Right forelimb (tissue), 1 donor: ENCODE measurements at places on chromosomes 11 and 22.

GRCh38 chr11:20458905-20459632, 71.6 kb downstream of the PRMT3 start:
- no peak for DNase-seq

DNA sequence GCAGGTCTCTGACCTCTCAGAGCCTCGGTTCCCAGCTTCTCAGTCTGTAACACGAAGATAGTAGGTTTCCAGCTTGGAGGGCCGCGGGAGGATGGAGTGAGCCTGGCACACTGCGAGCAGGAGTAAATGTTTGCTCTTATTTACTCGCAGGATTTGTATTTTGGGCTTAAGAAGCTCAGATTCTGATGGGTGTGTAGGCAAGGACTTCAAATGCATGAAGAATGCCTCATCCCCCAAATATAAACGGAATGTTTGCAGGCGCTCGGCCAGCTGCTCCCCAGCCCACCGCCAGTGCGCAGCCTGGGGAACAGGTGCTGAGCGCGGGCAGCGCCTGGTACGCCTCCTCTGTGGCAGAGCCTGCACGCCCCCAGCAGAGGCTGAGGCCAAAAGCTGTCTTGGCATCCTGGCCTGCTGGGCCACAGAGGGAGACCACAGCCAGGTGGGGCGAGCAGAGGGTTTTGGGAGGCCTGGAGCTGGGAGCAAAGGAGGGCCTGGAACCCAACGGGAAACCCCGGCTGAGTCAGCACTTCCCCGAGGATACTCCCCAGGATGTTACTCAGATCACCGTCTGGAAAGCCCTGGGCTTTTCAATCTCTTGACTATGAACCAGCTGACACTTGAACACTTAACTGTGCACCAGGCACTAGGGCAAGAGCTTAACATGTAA, 9.4 kb downstream of the EHD1 start:
- peak; percentile 66 for DNase-seq

DNA sequence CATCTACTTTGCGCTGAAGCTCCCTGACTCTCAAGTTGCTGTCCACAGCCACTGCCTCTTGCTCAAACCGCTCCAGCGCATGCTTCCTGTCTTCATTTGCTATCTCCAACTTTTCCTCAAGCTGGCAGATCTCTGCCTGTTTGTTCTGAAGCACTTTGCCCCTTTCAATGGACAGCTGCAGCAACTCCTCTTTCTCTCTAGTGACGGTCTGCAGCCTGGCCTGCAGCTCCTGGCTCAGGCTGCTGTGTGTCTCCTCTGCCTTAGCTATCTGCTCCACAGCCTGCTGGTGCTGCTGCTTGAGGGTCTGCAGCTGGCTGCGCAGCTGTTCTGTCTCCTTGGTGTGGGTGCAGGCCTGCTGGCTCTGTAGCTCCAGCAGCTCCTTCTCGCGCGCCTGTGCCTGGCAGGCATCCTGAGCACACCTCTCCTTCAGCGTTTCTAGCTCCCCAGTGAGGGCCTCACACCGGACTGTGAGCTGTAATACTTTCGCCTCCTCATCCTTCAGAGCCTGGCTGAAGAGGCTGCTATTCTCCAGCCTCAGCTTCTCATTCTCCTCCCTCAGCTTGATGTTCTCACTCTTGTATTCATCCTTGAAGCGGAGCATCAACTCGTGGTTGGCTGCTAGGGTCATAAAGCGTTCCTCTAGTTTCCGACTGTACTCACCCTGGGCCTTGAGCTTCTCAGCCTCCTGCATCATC, 723 bp downstream of the CCDC89 start:
- peak; percentile 66 for DNase-seq

- no peak for DNase-seq
These were observed 25.5 kb downstream of the KCNJ1 start for GRCh38 chr11:128841461-128842072.

DNA sequence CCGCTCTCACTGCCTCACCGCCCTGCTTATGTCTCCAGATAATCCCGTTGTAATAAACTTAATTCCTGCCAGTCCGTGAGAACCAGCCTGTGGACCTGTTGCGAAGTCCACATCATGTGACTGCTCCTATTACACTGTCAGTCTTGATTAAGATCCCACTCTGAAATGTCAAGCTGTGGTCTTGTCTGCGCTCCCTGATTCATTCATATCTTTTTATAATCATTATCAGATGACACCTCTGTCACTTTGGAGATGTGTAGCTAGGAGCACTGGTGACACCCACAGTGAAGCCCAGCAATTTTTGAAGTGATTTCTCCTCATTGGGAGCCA, 377.3 kb downstream of the TBC1D22A start:
- no peak for DNase-seq

GRCh38 chr11:115696563-115696962, 192.3 kb upstream of the CADM1 start:
- DNase-seq: no peak

DNA sequence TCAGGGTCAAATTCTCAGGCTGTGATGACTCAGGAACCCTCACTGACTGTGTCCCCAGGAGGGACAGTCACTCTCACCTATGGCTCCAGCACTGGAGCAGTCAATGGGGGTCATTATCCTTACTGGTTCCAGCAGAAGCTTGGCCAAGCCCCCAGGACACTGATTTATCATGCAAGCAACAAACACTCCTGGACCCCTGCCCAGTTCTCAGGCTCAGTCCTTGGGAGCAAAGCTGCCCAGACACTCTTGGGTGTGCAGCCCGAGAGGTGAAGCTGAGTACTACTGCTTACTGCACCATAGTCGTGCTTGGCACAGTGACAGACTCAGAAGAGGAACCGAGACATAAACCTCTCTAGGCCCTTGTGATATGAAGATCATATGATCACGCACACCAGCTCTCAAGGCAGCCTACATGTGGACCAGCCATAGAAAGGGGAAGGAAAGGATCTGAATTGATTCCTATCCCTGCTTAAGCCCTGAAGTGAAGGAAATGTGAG, 58.2 kb downstream of the ZNF280B start:
- DNase-seq: no peak

DNA sequence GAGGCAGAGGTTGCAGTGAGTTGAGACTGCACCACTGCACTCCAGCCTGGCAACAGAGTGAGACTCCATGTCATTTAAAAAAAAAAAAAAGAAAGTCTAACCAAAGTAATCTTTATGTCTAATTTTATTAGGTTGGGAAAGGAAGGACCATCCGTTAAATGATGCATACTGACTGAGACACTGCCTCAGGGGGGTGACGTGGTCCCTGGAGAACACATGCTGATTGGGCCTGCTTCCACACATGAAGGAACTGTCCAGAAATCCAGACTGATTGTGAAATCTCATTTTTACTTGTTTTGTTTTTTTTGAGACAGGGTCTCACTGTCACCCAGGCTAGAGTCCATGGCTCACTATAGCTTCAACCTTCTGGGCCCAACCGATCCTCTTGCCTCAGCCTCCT, 5.5 kb downstream of the SF3A1 start:
- no peak for DNase-seq

DNA sequence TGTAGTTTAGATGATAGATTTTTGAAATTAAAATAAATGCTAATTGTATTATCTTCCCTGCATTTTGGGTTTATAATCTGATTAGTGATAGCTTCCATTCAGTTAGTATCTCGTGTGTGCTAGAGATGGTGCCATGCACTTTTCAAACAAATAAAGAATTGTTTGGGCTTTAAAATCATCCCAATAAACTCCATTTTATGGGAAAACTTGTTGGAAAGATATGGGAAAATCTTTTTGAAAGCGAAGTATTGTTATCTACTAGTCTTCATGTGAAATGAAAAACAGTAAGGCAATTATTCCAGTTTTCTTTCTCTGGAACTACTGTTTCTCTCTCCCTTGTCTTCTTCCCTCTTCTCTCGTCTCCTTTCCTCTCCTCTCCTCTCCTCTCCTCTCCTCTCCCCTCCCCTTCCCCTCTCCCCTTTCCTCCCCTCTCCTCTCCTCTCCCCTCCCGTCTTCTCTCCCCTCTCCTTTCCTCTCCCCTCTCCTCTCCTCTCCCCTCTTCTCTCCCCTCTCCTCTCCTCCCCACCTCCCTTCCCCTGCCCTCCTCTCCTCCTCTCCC, 27.9 kb upstream of the MUC15 start:
- DNase-seq: no peak

DNA sequence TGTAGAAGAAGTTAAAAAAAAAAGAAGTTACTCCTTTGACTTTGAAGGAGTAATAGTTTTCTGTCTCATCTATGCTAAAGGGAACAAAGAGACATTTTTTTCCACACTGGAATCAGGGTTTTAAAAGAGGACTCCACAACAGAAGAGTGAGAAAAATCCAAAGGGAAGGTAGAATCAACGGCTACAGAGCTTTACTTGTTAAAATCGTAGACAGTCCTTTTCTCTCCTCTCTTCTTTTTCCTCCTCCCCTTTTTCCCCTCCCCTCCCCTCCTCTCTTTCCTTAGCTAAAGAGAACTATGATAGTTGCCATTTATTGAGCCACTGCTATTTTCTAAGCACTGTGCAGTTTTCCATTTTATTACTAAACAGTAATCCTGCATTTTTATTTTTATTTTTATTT, 29.2 kb downstream of the DDIAS start:
- no peak for DNase-seq

GRCh38 chr22:43381693-43382092, 30.1 kb upstream of the MPPED1 start:
- no peak for DNase-seq

GRCh38 chr11:106369224-106369623, 291.8 kb downstream of the AASDHPPT start:
- DNase-seq: no peak

DNA sequence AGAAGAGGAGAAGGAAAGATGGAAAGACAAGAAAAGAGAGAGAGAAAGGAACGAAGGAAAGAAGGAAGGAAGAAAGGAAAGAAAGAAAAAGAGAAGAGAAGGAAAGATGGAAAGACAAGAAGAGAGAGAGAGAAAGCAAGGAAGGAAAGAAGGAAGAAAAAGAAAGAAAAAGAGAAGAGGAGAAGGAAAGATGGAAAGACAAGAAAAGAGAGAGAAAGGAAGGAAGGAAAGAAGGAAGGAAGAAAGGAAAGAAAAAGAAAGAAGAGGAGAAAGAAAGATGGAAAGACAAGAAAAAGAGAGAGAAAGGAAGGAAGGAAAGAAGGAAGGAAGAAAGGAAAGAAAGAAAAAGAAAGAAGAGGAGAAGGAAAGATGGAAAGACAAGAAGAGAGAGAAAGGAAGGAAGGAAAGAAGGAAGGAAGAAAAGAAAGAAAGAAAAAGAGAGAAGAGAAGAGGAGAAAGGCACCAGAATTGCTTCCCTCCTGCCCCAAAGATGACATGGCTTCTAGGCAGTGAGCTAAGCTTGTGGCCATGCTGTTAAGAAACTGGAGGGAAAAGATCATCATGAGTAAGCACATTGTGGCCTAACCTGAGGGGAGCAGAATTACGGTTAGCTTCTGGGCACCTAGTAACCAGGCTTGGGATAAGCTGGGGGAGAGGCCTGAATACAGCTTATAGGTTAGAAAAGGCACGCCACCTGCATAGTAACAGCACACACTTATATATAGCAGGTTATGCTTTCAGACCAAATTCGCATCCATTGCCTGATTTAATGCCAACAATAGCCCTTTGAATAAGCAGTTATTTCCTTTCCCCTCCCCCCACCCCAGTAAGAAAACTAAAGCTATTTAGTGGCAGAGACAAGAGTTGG, 2.3 kb upstream of the ST3GAL4 start:
- DNase-seq: peak; percentile 27

DNA sequence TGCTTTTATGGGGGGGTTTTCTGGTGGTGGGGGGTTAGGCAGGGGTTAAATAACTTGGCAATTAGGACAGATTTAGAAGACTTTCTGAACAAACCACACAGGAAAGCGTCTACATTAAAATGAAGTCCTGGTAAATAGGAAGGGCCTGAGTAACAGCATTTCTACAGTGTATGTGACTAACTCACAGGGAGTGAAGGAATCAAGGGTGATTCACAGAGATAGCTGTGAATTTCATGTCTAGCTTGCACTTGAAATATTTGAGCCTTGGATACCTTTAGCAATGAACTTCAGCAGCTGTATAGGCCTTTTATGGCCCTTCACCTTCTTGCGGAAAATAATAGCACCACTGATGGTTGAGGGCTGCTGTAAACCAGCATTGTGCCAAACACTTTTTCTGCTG, 26.1 kb upstream of the LDHA start:
- DNase-seq: no peak

DNA sequence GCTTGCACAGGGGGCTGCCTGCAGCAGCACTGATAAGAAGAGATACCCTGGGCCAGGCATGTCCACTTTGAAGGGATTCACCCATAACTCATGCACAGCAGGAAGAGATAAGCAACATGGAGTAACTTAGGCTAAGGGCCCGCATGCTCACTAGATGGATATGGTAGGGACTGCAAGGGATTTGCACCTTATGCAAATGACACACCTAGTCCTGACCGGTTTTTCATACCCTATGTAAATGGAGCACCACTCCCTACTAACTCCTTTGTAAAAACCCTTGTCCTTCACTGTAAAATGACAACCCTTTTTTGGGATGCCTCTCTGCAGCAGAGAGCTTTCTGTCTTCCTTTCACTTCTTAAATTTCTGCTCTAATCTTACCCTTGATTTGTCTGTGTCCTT, 658.9 kb upstream of the CCDC179 start:
- DNase-seq: no peak

DNA sequence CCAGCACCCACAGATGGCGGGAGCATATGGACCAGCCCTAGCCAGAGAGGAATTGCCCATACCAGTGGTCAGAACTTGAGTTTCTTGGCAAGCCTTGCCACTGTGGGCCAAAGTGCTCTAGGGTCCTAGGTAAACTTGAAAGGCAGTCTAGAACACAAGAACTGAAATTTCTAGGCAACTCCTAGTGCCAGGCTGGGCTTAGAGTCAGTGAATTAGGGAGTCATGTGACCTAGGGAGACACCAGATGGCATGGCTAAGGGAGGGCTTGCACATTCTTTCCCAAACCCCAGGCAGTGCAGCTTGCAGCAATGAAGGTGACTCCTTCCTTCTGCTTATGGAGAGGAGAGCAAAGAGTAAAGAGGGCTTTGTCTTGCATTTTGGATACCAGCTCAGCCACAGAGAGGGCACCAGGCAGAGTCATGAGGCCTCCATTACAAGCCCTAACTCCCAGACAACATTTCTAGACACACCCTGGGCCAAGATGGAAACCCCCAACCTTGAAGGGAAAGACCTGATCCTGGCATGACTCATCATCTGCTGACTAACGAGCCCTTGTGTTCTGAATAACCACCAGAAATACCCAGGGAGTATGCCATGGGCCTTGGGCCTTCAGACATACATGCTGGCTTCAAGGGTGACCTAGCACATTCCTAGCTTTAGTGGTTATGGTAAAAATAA, 19.2 kb upstream of the OR56A3 start:
- DNase-seq: no peak

GRCh38 chr11:117780456-117780855, 16.6 kb downstream of the DSCAML1 start:
- no peak for DNase-seq

GRCh38 chr11:62505059-62505439, 41.6 kb downstream of the AHNAK start:
- DNase-seq: no peak

DNA sequence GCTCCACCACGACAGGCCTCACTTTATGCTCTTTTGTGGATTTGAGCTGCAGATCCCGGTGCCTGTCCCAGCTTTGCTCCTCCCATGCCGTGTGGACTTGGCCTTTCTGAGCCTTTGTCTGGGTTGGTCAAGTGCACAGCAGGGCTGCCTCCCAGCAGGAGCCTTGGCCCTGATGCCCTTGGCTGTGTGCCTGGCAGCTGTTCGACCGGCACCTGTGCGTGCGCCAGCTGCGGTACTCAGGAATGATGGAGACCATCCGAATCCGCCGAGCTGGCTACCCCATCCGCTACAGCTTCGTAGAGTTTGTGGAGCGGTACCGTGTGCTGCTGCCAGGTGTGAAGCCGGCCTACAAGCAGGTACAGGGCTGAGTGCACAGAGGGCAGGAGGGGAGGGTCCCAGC, 46.5 kb downstream of the MYO7A start:
- DNase-seq: peak; percentile 62
